A549 treated with DMSO at 1 μM for 4 hours (cell line): ENCODE measurements at places on chromosomes 12 and 14. TPM values are rescaled to one million over a fixed set of nuclear protein-coding genes. Genes with fewer than 3 reads are reported as not detected.

RAD51AP1 gene
- total RNA-seq, result 14.8 to 25.1 TPM (median 20.7 TPM) in 5 replicates

FSCB gene
- total RNA-seq, result not detected in 5 replicates

TOMM20L gene
- not detected in 5 replicates for total RNA-seq

LLPH gene
- 52.6 to 63.0 TPM (median 58.2 TPM) in 5 replicates for total RNA-seq

USP44 gene
- total RNA-seq, result 0.07 to 0.18 TPM (median 0.17 TPM) in 5 replicates

OASL gene
- 3.5 to 6.6 TPM (median 5.0 TPM) in 5 replicates for total RNA-seq

TPH2 gene
- total RNA-seq, result not detected in 5 replicates

CISTR gene
- not detected in 5 replicates for total RNA-seq

NKX2-8 gene
- total RNA-seq, result 1.0 to 3.1 TPM (median 2.8 TPM) in 5 replicates

GNB3 gene
- 1.9 to 2.8 TPM (median 1.9 TPM) in 5 replicates for total RNA-seq

PWP1 gene
- 87.4 to 101 TPM (median 92.9 TPM) in 5 replicates for total RNA-seq
